ENCODE measurements at places on chromosomes 4 and X. TPM values are rescaled to one million over a fixed set of nuclear protein-coding genes. Genes with fewer than 3 reads are reported as not detected.

GRCh38 chrX:500481-501010, 113.8 kb upstream of the PPP2R3B start:
- no peak for ATAC-seq

DNA sequence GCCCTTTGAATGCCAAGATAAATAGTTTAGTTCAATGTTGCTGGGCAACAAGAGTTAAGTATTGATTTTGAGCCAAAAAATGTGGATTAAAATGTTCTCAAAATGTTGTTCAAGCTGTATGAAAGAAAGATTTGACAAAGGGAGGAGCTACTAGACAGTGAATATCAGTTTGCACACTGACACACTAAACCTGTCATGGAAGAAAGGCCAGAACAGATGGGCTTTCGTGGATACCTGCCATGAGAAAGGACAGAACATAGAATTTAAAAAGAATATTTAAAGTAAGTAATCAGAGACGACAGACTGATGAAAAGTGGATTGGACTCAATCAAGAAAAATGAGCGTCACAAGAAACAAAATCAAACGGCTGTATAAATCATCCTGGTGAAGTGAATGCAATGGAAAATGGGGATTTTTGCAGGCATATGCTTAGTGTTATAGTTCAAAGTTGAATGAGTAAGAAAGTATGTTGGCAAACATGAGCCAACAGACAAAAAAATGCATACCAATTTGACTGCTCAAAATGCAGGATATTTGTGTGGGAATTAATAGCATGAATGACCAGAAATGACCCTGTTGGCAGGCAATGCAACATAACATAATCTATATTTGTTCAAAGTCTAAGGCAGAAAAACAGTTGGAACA, 7.4 kb downstream of the PCDH18 start:
- no peak for ATAC-seq

DNA sequence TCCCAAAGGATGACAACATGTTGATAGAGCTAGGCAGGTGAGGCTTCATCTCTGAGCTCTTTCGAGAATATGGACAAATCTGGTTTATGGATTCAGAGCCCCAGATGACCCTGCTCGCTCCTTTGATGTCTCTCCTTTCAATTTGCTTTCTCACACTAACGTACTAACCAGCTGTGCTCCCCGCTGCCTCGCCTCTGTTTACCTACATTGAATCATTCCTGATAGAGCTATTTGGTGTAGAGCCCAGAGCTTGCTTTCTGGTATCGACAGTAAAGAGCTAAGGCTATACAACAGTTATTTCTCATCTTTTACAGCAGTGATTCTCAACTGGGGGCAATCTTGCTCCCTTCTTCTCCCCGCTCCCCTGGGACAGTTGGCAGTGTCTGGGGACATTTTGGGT, 8.9 kb upstream of the PHKA2 start:
- no peak for ATAC-seq

DNA sequence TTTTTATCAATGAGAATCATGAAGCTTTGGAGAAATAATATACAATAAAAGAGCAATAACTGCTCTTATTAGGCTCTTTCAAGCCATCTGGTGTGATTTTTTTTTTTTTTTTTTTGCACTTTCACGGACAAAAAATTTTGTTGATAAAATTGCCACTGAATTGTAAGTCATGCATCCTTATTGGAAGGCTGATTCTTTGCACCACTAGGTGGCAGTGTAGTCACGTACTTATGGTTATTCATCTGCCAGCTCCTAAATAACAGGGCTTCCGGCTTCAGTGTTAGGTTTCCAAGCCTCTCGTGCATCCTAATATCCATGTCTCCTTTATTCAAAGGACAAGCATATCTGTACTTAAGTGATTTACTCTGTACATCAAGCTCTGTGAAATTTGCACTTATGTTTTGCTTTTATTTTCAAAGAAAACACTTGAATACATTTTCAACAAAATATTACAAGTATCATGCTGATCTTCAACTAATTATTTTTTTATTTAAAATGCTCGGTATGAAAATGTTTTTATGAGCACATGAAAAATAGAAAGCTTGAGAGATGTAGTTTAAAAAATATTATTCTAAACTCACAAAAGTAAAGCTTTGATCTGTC, 1578.3 kb upstream of the TENM3 start:
- peak; percentile 73 for ATAC-seq

IL2RG gene
- 1.9 TPM for total RNA-seq

UGT2B10 gene
- not detected for total RNA-seq

CCNG2 gene
- total RNA-seq, result 70.4 TPM
